ENCODE measurements at places on chromosomes 5 and 9.

- peak; percentile 55 for DNase-seq
These were observed 1.6 kb downstream of the TMEM245 start for GRCh38 chr9:109117856-109118807.

DNA sequence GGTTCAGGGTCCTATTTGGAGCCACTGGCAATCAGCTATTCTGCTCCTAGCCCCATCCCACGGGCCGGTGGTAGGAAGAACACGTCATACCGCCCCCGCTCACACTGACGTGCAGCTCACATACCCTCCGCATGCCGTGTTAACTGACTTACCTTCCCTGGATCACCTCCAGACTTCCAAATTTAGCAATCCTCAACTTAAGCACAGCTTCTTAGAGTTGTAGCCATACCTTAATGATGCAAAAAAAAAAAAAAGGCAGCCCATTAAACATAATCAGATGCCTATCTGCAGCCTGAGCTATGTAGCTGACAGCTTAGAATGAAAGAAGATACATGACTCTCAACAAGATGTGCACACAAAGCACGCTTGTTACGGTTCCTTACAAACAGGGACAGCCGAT lies 93.0 kb downstream of the IRX2 start:
- DNase-seq, result peak; percentile 1

GRCh38 chr9:37197158-37198038 lies 77.0 kb downstream of the ZCCHC7 start:
- DNase-seq, result no peak

- no peak for DNase-seq
These were observed 286.1 kb downstream of the IRX2 start for GRCh38 chr5:2465383-2465782.

GRCh38 chr5:98624145-98624880 lies 149.2 kb upstream of the RGMB start:
- DNase-seq, result no peak

GRCh38 chr5:115469904-115470516 lies 74.6 kb downstream of the FEM1C start:
- no peak for DNase-seq

- peak; percentile 25 for DNase-seq
These were observed 8.3 kb downstream of the CRB2 start for GRCh38 chr9:123364241-123364824.

GRCh38 chr9:123678038-123678877 lies 251.7 kb downstream of the DENND1A start:
- no peak for DNase-seq

- no peak for DNase-seq
These were observed 44.1 kb upstream of the OLFM1 start for GRCh38 chr9:135043345-135043744.

GRCh38 chr9:96067600-96067999 lies 192.1 kb downstream of the ERCC6L2 start:
- DNase-seq, result no peak

GRCh38 chr5:74382987-74383593 lies 257.4 kb downstream of the ENC1 start:
- DNase-seq, result peak; percentile 71

DNA sequence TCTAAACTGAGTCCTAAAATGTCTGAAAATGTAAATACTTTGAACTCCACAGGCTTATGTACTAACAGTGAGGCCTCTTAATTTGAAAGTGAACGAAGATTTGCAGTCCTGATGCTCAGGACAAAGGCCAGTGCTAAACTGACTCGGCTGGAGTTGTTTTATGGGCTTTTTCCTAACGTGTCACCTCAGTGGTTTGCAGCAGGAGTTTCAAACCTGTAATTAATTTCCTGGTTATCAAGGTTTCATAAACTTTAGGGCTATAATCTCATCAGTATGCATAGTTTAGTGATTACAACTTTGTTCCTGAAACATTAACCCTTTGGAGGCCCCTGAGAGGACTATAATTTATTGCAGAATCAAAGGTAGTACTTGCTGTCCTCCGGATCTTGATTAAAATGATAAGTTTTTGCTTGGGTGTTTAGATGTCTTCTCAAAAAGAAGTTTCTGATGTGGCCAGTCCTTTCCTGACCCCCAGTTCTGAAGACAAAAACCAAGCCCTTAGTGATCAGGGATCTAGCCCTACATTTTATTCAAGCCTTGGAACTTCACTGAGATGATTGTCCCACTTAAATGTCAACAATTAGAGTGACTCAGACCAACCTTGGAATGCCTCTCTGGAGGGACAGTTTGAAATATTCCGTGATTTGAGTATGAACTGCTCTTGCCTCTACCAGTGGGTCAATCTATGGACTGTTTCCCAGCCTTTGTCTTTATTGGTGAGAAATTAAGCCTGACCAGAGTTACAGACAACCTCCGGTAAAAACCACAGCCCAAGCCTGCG lies 11.1 kb upstream of the S100Z start:
- peak; percentile 40 for DNase-seq

DNA sequence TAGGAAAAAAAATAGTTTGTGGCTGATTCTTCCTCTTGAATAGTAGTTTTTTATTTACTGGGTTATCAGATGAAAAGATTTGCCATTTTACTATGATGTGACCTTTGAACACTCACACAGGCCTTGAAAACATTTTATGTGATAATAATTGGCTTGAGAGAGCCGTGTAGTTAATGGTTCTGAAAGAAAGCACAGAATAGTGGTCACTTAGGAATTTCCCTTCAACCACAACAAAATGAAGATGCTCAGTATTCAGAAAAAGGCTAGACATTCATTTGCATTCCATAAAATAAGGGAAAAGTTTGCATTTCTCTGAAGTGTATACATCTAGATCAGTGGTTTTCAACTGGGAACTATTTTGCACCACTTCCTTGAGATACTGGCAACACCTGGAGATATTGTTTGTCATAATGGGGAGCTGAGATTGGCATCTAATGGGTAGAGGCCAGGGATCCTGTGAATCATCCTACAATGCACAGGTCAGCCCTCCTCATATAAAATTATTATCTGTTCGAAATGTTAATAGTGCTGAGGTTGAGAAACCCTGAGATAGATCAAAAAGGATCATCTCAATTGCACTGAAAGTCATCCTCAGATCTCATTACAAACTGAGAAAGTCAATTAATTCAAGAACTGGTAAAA lies 446.4 kb upstream of the CCNG1 start:
- no peak for DNase-seq

DNA sequence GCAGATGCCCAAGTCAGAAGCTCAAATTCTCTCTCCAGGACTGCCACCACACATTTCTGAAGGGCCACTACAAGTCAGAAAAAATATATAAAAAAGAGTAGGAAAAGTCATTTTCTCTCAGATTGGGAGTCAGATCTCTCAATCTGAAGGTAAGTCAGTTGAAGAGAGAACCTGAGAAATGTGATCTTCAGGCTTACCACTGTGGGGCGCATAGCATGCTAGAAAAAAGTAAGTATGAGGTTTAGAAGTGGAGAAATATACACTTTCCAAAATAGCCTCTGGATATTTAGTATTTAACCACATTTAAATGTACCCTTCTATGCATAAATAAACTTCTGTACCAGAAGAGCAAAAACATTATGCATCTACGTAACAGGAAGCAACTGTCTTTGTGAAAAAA lies 800.7 kb upstream of the CTNND2 start:
- DNase-seq, result no peak

DNA sequence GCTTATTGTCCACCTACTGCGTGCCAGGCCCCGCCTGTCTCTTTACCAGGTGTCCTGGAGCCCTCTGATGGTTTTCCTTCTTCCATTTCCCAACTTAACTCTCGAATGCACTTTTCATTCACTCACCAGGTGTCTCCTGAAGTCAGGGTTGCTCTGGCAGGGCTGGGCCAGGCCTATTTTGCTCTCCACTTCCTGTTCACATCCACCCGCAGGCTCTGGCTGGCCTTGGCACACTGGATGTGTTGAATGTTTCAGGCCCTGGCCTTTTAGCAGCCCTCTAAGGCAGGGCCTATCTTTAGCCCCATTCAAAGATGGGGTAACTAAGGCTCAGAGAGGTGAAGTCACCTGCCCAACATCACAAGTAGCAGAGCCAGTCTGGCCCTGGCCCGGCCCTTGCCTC lies 16.4 kb downstream of the LRRC8A start:
- no peak for DNase-seq

DNA sequence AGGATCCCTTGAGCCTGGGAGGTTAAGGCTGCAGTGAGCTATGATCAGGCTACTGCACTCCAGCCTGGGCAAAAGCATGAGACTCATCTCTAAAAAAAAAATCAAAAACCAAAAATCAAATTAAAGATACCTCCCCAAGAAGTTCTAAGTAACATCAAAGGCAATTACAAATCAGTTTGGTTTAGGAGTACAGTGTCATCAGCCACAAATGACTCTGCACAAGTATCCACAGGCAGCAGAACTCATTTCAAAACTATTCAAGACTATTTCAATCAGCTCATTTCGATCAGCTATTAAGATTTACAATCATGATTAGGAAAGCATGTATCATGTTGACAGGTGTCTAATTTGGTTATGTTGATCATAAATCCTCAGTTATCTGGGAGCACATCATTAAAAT lies 19.1 kb downstream of the TRMO start:
- no peak for DNase-seq

DNA sequence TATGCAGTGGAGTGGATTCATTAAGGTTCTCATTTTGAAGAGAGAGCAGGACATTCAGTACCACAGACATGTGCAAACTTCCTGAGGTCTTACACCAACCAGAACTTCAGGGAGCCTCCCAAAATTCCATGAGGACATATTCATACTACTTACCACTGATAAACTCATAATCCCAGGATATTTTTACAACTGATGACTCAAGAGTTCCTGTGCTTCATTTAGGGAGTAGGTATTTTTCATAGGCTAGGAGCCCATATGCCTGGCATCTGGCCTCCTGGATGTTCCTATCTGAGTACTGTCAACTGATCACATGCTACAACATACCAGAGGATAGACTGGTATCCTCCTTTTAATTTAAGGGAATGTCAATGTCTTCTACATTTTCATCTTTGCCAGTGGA lies 578.0 kb downstream of the EFNA5 start:
- DNase-seq, result no peak

DNA sequence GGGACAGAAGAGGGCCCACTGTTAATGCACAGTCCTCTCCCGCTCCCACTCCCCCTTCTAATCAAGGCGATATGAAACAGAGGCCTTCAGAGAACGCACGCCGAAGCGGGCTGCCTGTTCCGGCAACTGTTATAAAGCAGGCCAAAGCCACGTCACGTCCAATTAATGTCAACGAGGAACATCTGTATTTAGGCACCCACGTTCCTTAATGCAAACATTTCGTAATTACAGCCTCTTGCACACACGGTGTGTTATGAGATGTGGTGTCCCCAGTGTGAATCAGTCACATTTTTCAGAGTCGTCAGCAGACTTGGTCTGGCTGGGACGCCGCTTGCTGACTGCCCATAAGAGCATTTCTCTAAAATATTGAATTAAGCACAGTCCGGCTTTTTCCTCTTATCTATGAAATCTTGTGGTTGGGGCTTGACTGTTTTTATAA lies 339.0 kb downstream of the NSG2 start:
- peak; percentile 68 for DNase-seq

DNA sequence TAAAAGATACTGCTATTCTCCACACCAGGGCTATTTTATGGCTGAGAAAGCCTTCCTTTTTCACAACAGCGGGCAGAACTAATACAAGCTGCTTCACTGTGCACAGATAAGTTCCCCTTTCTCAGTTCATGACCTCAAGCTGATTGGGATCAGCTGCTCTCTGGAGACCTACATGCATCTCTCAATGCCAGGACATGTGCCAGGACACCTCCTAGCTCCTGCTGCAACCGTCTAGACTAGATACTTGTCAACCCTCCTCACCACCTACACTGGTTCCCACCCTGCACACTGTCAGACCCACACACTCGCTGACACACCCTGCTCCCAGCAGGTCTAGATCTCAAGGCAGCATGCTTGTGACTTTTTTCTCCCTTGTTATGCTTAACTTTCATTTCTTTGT lies 39.8 kb downstream of the STARD4 start:
- no peak for DNase-seq

DNA sequence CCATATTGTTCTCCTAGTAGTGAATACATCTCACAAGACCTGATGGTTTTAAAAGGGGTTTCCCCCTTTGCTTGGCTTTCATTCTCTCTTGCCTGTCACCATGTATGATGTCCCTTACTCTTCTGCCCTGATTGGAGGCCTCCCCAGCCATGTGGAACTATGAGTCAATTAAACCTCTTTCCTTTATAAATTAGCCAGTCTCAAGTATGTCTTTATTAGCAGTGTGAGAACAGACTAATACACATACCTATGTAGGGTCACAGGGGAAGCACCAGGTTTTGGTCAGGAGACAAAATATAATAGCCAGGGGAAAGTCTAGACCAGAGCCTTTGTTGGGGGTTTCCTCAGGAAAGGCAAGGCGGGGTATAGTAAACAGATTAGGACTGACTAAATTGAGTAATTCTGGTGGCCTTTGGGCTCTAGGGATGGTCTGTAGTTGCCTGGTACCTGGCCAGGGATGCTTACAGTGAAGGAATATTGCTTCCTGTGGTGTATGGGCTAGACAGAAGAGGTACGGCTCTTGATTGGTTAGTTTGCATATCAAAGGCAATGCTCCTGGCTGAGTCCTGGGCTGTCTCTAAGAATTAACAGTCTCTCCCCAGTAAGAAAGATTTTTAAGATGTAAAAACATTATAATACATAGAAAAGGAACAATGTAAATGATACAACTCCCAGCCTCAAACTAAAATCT lies 254.5 kb downstream of the ELAVL2 start:
- DNase-seq, result no peak

DNA sequence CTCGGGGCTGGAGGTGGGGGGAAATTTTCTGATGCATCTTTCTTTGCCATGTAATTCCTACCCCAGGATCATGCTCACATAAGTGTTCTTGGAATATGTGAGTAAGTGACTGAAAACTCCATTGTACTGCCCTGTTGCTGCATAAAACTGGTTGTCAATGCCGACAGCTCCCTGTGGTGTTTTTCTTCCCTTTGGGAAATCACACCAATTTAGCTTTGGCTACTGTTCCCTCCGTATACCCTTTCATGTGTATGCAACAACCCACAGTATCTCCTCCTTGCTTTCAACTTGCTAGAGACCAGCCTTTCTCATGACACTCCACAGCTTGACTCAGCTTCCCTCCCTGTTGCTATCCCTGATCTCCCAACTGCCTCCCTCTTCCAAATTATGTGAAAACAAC lies 240.6 kb downstream of the TRIM32 start:
- DNase-seq, result no peak

- DNase-seq, result peak; percentile 85
These were observed 4.1 kb upstream of the RGMB start for GRCh38 chr5:98769210-98769958.

DNA sequence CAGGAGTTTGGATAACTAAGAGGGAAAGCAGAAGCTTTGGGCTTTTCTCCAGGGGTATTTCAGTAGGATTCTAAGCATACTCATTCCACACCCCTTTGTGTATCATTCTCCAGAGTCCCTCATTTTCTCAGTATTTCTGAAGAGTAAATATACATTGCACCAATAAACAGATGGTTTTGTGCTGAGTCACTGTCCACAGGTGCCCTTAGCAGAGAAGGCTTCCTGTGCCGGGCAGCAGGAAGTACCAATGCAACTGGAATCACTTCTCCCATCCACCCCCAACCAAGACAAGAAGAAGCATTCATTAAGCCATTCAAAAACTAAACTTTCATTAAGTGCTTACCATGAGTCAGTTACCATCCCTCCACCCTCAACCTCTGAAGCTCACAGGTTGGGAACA lies 3.6 kb upstream of the CCNJL start:
- peak; percentile 9 for DNase-seq
